ENCODE measurements at places on chromosomes 12 and 14.

- DNase-seq, result no peak
Measured at GRCh38 chr12:77118696-77119095, 53.3 kb upstream of the E2F7 start.

GRCh38 chr12:2273288-2273687, 220.5 kb downstream of the CACNA1C start:
- DNase-seq, result no peak

DNA sequence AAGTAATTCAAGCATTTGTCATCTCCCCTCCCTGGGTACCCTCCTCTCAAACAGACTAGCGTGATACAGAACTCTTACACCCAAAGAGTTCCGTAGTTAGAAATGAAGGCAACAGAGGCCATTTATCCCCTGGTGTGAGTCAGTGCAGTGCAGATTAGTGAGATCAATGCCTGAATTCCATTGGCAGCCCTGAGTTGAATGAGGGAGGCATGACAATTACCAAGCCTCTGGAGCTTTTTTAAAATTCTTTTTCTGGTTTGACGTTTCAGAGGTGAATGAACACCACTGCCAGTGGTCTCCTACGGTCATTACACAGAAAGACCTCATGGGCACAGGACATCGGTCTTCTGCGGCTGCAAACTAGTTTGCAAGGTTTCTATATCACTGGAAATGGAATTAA, 94.4 kb downstream of the PRIMA1 start:
- no peak for DNase-seq

GRCh38 chr12:90979951-90980350, 24.8 kb downstream of the EPYC start:
- DNase-seq, result no peak

DNA sequence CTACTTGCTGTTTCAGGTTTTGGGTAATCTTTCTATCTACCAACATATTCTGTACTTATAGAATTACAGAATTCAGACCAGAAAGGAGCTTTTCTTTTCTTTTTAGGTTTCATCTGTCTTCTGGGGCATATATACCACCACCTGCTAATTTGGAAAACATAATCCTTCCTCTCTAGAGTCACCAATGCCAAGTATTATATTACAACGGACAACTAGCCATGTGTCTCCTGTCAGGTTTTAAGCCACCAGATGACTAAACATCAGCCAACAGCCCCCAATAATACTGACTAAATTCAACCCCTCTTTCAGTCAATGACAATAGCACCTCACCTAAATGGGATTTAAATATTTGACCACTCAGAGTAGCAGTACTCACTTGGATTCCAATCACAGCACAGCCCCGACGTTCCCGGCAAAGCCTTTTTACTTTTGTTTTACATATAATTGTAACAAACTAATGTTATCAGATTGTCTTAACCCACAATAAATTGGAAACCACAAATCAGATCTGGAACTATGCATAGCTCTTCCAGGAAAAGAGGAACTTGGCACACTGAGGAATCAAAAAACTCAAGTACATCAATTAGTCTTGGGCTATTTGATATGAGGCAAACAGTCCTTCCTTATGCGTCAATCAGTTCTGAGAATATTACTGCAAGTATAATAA, 13.5 kb downstream of the SLC11A2 start:
- DNase-seq, result no peak

- DNase-seq, result no peak
Measured at GRCh38 chr12:65720136-65721130, 103.8 kb upstream of the HMGA2 start.

DNA sequence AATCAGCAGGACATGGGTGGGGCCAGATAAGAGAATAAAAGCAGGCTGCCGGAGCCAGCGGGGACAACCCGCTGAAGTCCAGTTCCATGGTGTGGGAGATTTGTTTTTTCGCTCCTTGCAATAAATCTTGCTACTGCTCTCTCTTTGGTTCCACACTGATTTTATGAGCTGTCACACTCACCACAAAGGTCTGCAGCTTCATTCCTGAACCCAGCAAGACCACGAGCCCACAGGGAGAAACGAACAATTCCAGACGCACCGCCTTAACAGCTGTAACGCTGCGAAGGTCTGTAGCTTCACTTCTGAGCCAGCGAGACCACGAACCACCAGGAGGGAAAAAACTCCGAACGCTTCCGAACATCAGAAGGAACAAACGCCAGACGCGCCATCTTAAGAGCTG, 2.8 kb upstream of the CNIH1 start:
- no peak for DNase-seq

- DNase-seq, result no peak
Measured at GRCh38 chr14:69002069-69002468, 23.0 kb upstream of the ACTN1 start.

DNA sequence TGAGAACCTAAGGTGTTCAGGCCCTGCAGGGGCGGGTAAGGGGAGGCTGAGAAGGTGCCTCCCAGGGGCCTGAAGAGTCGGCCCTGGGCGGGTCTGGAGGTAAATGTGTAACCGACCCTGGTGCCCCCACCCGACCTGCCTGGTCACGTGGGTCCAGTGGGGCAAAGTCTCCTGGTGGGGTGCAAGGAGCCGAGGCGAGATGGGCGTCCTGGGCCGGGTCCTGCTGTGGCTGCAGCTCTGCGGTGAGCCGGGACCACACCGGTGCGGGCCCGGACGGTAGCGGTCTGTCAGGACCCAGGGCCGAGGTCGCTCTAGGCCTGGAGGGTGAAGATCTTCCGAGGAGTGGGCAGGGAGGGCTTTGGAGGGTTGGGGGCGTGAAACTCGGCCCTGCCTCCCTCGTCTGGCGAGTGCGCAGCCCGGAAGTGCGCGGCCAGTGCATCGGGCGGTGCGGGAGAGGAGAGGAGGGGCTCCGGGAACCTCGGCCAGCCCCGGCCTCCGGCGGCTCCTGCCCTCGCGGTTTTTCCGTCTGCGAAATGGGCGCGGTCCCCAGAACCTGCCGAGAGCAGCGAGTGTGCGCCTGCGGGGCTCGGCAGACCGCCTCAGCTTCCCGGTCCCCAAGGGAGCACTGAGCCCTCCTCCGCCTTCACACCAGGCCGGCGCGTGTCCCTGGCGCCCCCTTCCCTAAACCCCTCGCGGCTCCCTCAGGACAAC, at the start of gene AMN:
TSS of gene AMN (plus strand) at position 174 of the 711 bp plus-strand sequence. CDS start at position 200, 26 bp downstream.
- no peak for DNase-seq

- DNase-seq, result no peak
Measured at GRCh38 chr14:83196236-83196635, 1662.6 kb upstream of the SEL1L start.

GRCh38 chr12:104903648-104904423, 54.3 kb downstream of the SLC41A2 start:
- DNase-seq, result no peak

- no peak for DNase-seq
Measured at GRCh38 chr14:61527325-61528100, 167.8 kb upstream of the HIF1A start.

DNA sequence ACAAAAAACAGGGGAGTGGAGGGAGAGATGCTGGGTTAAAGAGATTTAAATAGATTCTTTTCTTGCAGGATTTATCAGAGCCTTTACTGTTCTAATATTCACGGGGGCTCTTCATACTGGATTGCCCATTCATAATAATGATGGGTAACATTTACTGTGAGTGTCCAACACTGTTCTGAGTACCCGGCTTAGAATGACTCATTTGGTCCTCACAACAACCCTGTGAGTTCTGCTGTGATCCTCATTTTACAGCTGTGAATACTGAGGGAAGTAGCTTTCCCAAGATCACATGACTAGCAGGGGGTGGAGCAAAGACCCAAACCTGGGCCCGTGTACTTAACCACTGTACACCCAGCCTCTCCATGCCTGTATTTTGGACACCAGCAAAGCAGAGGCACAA, 113.4 kb downstream of the NT5DC3 start:
- no peak for DNase-seq

DNA sequence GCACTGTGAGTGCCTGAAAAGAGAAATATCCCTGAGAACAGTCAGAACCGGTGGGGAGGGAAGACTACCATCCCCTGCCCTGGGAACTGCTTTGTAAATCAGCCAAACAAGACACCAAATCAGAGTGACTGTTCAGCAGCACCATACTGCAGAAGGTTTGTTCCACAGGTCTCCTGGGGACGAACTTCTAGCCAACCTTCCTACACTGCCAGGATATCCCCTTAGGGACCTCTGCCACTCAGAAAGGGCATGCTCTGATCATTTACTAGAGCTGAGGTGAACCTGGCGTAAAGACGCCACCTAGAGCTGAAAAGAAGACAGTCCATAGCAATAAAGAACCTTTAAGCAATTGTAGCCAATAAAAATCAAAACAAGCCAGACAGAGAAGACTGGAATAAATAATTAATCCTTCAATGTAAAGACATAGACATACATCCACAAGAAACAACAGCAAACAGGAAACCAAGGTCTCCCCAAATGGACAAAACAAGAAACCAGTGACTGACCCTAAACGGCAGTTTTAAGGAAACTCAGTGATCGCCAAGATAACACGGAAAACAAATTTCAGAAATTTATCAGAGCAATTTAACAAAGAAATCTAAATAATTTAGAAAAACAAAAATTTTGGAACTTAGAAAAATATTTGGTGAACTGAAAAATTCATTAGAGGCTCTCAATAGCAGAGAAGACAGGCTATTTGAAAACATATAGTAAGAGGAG, 228.1 kb upstream of the AMIGO2 start:
- DNase-seq, result no peak

DNA sequence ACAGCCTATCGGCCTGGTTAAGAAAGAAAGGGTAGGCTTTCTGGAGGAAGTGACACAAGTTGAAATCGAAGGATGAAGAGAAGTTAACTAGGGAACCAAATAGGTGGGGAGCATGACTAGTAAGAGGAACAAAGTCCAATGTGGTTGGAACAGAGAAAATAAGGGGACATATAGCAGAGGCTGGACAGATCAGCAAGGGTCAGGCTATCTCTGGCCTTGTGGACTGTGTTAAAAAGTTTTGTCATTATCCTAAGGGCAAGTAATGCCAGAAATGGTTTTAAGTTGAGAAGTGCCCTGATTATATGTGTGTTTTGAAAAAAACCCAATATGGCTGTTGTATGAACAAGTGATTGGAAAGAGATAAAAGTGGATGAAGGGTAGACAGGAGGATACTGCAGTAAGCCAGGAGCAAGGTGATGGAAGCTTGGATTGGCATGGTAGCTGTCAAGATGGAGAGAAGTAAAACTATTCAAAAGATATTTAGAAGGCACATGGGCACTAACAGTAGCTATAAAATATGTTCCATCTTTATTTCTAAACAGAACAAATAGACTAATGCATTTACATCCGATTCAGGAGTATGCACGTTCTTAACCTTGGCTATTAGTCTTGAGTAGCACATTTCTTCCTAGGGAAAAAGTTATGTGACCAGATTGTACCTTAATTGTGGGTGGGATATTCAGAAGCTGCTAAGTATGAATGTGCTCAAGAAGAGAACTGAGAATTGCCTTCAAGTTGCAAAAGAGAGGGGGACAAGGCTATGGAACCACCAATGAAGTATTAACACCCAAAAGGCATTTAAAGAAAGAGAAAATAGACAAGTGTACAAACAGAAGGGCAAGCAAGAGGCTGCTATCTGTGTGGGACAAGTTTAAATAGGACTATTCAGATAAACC, 46.8 kb upstream of the OR5AU1 start:
- DNase-seq, result no peak

- no peak for DNase-seq
Measured at GRCh38 chr12:49885663-49886461, 17.8 kb downstream of the FAIM2 start.

GRCh38 chr12:3141339-3142321, 64.5 kb downstream of the TSPAN9 start:
- DNase-seq, result no peak

DNA sequence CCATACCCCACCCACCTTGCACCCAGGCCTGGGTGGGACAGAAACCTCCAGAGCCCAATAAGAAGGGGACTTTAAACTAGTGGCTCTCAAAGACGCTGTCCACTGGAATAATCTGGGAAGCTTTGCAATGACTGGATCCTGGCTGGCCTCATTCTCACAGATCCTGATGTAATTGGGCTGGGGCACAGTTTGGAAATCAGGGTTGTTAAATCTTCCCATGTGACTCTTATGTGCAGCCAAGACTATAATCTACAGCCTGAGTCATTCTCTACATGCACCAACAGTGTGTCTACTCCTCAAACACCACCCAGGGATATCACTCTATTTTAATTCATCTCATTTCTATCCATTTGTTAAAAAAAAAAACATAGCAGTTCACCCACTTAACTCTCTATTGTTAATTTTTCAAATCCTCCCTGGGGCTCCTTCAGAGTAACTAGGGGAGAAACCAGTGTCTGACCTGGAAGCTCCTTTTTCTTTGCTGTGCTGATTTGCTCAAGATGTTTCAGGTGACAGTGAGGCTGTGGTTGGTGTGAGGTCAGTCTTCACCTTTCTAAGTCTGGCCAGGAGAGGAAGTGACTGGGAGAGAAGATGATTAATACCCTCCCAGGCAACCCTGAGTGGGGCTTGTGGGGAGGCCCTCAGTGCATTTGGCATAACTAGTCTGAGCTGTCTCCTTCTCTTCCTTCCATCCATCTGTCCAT, 211.6 kb upstream of the SFSWAP start:
- no peak for DNase-seq

DNA sequence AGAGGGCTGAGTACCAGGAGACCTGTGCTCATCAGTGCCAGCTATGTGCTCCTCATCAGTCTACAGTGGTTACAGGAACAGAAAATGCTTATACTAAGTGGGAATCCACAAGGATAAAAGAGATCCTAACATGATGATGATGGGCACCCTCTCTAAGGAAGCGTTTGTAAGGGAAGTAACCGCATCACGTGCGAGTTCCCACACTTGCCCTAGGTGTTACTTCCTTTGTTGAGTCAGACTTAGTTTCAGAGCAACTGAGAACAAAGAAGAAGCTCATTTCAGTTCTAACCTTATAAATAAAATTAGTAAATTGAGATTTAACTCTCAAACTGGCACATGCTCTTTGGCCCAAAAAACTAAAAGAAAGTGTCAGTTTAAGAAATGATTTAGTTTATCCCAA, 956.4 kb upstream of the TMEM132C start:
- DNase-seq, result no peak

- DNase-seq, result no peak
Measured at GRCh38 chr14:25121337-25122129, 71.6 kb upstream of the STXBP6 start.

DNA sequence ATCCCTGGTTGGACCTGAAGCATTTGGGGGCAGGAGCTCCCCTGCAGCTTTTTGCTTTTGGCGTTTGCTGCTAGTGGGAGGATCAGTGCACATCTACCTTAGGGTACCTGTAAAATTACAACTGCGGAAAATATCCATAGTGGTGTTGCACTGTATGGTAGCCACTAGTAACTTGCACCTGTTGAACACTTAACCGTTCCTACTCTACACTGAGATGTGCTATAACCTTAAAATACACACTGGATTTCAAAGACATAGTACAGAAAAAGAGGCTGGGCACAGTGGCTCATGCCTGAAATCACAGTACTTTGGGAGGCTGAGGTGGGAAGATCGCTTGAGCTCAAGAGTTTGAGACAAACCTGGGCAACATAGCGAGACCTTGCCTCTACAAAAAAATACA, 2.9 kb downstream of the P2RX4 start:
- DNase-seq, result no peak

- no peak for DNase-seq
Measured at GRCh38 chr14:91302391-91302790, 57.9 kb upstream of the GPR68 start.

DNA sequence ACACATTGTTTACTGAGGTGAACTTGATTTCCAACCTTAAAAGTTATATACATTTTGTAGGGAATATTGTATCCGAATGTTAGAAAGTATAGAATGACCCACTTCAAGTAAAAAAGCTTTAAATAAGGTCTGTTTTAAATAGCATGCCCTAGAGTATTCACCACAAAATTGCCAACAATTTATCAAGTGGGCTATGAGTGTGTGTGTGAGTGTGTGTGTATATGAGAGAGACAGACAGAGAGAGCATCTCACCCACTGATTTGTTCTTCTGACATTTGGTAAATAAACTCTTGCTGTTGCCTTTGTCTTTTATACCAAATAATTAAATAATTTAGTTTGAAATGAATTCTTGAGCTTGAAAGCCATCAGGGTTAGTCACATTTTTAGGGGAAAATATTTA, 29.8 kb upstream of the RAP1B start:
- DNase-seq, result no peak
